Right forelimb (tissue), 1 donor: ENCODE measurements at places on chromosomes 4 and X.

DNA sequence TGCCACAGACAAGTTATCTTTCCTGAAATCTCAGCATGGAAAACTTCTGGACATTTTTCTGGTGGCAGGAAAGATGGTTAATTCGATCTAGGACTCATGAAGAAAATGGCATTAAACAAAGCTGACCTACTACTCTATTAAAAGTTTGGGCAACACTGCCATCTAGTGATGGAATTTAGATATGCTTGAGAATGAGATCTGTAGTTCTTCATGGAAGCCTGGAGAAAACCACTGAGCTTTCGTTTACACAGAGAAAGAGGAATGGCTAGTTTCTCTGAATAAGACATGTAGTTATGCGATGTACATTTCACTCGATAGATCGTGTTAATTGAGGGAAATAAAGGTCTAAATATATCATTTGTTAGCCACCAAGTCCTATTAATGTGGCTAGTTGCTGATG is 51.7 kb upstream of the CHRDL1 start:
- no peak for DNase-seq

GRCh38 chrX:21632027-21632426 is 26.1 kb downstream of the KLHL34 start:
- DNase-seq: no peak

- DNase-seq: no peak
Measured at GRCh38 chr4:189069772-189070171, 870.9 kb upstream of the FRG1 start.

- no peak for DNase-seq
Measured at GRCh38 chr4:95887551-95887950, 47.7 kb downstream of the PDHA2 start.

- DNase-seq: no peak
Measured at GRCh38 chr4:32700838-32701237, 1980.7 kb downstream of the PCDH7 start.

GRCh38 chrX:120205816-120206753 is 44.5 kb upstream of the ZBTB33 start:
- no peak for DNase-seq

DNA sequence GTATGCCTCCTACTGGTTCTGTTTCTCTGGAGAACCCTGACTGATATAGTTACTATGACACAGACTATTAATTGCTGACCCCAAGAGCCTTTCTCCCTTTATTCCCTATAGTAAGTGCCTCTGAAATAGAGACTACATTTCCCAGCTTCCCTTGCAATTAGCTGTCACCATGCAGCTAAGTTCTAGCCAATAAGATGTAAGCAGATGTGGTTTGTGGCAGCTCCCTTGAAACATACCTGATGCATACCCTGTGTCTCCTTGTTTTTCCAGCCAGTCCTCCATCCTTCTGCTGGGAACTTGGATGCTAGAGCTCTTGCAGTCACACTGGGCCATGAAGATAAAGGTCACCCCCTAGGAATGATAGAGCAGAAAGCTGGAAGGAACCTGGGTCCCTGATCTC is 9.7 kb upstream of the TMEM165 start:
- no peak for DNase-seq

- no peak for DNase-seq
Measured at GRCh38 chr4:159201168-159201567, 98.3 kb downstream of the RAPGEF2 start.

GRCh38 chr4:125111323-125111722 is 203.4 kb upstream of the FAT4 start:
- DNase-seq: no peak
